ENCODE measurements at places on chromosomes 13 and 19.

DNA sequence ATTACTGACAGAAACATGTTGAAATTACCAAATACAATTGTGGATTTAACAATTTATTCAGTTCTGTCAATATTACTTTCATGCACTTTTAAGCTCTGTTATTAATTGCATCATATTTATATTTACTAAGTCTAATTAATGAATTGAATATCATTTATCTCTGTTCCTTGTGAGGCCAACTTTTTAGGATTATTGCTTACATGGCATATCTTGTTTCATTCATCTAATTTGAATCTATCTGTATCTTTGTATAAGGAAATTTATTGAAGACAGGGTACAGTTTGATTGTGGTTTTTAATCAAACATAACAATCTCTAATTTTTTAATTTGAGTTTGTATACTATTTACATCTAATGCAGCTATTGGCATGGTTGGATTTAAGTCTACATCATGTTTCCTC, 249.9 kb upstream of the GPC6 start:
- DNase-seq, result no peak

GRCh38 chr19:41023193-41023592, 32.1 kb downstream of the CYP2B6 start:
- DNase-seq, result no peak

GRCh38 chr19:12987190-12987589, 8.1 kb upstream of the NFIX start:
- no peak for DNase-seq

DNA sequence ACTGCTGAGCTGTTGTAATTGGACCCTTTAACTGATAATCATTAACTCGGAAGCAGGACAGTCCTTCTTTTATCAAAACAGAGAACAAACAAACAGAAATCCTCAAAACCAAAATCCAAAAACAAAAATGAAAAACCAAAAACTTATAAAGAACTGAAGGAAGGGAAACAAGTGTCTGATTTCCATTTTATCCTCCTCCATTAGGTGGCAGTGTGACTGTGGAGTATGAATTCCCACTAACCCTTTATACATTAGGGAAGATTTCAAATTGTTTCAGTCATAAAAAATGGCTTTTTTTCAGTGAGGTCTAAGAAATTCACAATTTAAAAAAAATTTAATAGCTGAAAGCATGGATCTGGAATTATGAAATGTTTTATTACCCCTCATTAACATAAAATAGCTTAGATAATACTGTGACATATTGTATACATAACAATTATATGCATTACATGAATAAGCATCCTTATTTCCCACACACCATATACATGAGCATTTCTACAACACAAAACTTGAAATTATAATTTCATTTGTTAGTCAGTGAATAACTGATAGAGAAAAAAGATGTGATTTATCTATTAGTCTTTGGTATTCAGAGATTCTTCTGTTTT, 1074.3 kb upstream of the PCDH9 start:
- DNase-seq, result peak; percentile 1

DNA sequence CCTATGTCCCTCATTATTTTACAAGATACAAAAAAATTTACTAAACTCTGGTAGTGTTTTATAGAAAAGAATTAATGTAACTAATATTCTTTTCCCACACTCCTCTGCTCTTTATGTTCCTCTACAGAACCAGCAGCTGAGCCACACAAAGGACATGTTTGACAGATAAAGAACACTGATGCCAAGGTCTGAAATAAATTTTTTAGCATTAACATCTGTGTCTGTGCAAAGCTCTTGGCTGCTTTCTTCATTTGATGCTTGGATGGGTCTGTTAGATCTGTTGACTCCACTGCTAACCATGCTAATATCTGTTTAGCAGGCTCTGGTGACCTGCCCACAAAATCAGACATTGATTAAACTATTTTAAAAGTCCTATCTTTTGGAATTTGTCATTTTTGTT, 2363.8 kb downstream of the PCDH9 start:
- DNase-seq, result no peak

- DNase-seq, result no peak
These were observed 33.6 kb upstream of the SLC10A2 start for GRCh38 chr13:103099722-103100293.

GRCh38 chr19:27793644-27794493, 1419.1 kb downstream of the UQCRFS1 start:
- peak; percentile 87 for DNase-seq

DNA sequence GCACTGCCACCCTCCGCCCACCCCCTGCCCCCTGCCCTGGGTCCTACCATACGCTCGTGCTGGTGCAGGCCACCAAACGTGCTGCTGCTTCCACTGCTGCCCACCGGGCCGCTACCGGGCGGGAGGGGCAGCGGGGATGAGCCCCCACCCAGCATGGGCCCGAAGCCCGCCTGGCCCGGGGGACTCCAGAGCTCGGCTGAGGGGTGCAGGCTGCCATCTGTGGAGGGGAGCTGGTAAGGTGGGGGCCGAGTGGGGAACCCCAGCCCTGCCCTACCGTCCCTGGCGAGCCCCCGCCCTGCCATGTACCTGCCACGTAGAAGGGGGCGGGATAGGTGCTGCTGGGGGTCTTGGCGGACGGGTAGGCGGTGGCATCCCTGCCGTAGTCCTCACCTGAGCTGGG, 16.7 kb upstream of the UQCR11 start:
- no peak for DNase-seq

GRCh38 chr13:39787086-39787487, 131.6 kb downstream of the COG6 start:
- DNase-seq, result no peak

DNA sequence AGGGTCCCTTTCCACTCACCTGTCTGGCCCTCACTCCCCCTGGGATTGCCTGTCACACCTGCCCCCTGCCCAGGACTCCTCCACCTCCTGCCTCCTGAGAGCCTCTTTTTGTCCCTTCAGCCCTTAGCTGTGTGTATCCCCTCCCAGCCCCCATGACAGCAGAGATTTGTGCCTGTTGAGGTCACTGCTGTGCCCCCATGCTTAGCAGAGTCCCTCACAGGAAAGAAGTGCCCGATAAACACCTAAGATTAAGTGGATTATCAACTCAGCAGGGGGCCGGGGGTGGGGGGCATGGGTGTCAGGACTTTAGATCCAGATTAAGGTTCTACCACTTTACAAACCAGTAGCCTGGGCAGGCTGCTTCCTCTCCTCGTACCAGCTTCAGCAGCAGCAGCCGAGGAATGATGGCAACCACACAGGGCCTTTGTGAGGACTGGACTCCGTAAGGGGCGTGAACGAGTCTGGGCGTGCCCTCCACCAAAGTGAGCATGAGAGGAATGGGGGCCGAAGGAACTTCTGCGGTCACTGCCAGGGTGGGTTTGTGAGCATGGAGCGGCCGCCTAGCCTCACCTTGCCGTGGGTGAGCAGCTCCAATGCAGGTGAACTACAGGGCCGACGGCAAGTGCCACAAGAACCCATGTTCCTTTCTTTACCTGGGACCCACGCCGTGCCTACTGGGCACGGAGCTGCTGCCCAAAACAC, 36.1 kb downstream of the ZNF787 start:
- no peak for DNase-seq

DNA sequence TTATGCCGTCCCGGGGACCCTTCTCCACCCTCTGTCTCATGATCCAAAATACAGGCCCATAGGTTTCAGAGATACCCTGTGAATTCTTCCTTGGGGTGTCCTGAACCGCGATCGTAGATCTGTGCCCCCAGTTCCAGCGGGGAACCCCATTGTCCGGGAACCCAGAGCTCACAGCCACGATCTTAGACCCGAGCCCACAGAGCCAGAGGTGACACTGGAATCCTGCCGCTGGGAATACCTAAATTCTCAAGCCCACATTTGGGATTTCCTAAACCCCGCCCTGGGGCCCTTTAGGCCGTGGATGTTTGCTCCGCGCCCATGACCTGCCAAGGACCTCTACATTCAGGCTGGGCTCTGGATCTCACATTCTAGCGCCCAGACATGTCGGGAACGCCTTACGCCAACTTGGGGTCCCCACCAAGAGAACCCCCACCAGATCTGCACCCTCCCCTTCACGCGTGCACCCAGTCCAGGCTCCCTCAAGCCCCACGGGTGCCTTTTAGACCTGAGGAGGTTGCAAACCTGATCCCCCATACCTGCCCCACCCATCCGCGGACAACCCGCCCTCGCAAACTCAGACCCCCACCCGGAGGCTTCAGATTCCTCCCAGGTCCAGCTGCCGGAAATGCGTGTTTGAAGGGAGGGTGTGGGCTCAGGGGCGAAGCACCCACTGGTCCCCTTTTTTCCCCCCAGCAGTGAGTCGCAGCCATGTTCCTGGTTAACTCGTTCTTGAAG, 605 bp downstream of the CAPNS1 start:
- DNase-seq, result no peak

DNA sequence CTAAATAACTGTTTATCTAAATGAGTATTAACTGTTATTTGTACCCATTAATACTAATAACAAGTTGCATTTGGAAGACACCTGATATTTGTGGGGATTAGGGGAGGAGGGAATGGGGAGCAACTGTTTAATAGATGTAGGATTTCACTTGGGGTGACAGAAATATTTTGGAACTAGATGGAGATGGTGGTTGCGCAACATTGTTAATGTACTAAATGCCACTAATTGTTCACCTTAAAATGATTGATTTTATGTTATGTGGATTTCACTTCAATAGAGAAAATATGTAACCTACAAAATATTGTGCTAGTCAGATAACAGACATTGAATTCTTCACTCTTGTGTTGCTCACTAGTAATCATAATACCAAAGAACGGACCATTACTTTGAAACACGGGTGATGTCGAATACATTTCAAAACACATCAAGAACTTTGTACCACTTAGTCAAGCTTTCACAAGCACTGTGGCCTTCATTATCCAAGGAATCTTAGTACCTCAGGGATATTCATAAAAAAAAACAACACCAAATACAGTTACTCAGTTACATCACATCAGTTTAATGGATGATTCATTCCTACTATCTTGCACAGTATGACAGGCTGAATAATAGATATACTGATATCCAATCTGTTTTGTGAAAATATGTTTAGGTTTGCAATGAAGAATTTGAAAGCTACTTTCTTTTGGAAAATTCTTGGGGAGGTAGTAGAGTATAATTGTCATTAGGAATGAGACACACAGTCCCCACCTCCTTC, 721.8 kb downstream of the PCDH9 start:
- DNase-seq, result no peak

DNA sequence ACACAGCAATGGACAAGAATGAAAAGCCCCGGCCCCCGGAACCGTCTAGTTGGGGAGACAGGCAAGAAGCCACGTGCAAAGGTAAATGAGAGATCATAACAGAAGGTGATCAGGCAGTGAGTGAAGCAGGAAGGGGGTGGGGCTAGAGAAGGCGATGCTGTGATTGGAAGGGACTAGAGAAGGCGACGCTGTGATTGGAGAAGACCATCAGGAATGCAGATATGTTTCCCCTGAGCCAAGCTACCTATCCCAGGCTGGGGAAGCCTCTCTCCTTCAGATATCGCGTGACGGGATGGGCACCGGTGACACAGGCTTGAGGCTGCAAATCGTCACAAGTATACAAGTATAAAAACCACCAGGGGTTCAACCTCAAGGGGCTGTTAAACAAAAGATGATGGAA, 21.8 kb downstream of the DCAF15 start:
- peak; percentile 65 for DNase-seq

- DNase-seq, result no peak
These were observed 13.4 kb upstream of the TUBGCP3 start for GRCh38 chr13:112601371-112601770.

GRCh38 chr19:33298146-33298911, 4.0 kb downstream of the CEBPA start:
- DNase-seq, result no peak

DNA sequence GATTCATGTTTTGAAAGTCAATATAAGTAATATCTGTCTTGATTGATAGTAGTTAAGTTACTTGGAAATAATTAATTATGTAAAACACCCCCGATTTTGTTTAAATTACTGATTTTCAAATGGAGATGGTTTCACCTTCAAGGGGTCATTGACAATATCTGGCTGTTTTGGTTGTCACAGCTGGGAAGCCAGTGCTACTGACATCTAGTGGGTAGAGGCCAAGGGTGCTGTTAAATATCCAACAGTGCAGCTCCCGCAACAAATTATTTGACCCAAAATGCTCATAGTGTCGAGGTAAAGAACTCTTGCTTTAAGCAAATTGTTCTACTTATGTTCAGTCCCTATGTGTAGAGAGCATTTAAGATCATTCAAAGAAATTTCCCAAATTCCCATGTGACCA, 50.6 kb upstream of the PCDH20 start:
- no peak for DNase-seq

DNA sequence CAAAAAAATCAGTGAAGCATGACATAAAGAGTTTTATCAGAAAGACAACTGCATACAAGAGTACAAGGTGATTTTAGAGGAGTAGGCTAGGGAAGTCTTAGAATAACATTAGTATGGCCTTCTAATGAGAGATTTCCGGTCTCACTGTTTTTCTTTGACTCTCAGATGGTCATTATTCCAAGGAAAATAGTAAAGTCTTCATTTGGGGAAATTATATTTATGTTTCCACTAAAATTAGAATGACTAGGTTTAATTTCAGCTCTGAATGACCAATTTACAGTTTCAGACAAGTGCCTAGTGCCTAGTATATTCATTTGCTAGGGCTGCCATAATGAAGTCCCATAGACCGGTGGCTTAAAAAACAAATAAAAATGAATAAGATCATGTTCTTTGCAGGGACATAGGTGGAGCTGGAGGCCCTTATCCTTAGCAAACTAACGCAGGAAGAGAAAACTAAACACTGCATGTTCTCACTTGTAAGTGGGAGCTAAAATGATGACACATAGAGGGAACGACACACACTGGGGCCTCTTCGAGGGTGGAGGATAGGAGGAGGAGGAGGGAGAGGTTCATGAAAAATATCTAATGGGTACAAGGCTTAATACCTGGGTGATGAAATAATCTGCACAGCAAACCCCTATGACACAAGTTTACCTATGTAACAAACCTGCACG, 303.1 kb downstream of the PCDH9 start:
- DNase-seq, result no peak

DNA sequence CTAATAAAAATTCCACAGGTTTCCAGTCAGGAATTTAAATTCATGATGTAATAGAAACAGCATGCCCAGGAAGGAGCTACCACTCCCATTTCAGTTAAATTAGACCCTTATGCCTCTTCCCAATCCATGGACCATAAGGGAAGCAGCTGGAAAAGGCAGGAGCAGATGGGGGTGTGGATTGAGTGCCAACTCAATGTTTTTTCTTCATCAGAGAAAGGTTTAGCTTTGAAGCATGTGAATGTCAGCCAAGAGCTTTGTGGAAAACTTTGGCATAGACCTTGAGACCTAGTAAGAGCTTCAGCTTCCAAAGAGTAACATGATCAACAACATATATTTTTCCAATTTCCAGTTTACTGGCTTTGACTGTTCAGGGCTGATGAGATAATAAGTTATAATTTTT, 2139.9 kb downstream of the PCDH9 start:
- DNase-seq, result no peak

DNA sequence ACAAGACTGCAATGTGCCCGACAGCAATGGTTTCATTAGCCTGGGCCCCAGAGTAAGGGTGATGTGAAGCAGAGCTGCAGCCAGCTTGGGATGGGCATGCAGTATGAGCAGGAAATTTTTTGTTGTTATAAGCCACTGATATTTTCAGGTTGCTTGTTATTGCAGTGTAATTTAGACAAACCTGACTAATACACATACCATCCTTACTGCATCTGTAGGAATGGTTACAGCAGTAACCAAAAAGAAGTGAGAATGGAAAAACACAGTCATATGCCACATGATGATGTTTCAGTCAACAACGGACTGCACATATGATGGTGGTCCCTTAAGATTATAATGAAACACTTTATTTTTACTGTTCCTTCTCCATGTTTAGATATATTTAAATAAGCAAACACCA, 8.6 kb upstream of the POMP start:
- no peak for DNase-seq

- DNase-seq, result no peak
These were observed 255.8 kb downstream of the B3GLCT start for GRCh38 chr13:31455581-31455980.
